ENCODE measurements at places on chromosomes 5 and 9. TPM values are rescaled to one million over a fixed set of nuclear protein-coding genes. Genes with fewer than 3 reads are reported as not detected.

DNA sequence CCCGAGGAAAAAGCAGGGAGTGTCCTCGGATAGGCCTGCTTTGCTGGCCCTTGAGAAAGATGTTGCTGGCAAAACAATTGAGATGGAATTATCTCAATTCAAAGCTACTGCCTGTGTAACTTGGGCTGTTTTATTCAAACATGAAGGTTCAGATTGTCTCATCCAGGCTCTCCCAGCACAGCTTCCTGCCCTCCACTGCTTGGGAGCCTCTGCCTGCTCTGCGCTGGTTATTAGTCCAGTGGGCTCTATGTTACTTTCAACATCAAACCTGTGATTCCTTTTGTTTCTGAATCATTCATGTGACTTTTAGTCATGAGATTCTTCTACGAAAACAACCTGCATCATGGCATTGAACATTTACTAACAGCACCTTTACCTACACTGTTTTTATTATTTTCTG, 123.2 kb downstream of the SNCAIP start:
- DNase-seq: no peak
- H3K4me1 ChIP-seq: peaks cover 5% of the 10 kb centered on the region
- peak overlapping the region; percentile 54 for H3K27ac ChIP-seq
- H3K4me3 ChIP-seq: no peak overlapping the region
- H3K27me3 ChIP-seq: no peaks in the 10 kb centered on the region

DNA sequence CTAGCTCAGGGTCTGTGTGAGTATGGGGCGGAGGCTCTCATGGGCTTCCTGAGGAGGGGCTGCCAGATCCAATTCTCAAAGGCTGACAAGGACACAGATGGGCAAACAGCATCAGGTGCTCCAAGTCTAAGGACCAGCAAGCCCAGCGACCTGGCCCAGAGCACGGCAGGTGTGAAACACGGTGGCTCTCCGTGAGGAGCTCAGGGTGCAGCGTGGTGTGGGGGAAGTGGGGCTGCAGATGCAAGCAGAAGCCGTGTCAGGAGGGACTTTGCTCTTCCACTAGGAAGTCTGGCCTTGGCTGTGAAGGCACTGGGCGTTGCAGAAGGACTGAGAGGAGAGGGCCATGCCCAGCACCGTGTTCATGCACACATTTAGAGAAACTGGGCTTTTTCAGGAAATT, 420.0 kb downstream of the GADD45G start:
- H3K27ac ChIP-seq: no peak overlapping the region
- no peaks in the 10 kb centered on the region for H3K36me3 ChIP-seq
- H3K27me3 ChIP-seq: no peaks in the 10 kb centered on the region
- peaks cover 3% of the 10 kb centered on the region for H3K4me1 ChIP-seq

GRCh38 chr9:81317939-81318338, 371.4 kb downstream of the TLE1 start:
- DNase-seq: no peak
- no peaks in the 10 kb centered on the region for H3K27me3 ChIP-seq
- no peaks in the 10 kb centered on the region for H3K4me1 ChIP-seq
- H3K27ac ChIP-seq: no peak overlapping the region

The TMC1 gene
- 0.39 TPM for total RNA-seq

GRCh38 chr5:157933005-157933404, 74.1 kb upstream of the CLINT1 start:
- no peaks in the 10 kb centered on the region for H3K36me3 ChIP-seq
- no peaks in the 10 kb centered on the region for H3K27me3 ChIP-seq
- H3K4me3 ChIP-seq: no peak overlapping the region
- H3K27ac ChIP-seq: no peak overlapping the region

GRCh38 chr5:15897656-15898055, 281.9 kb downstream of the MARCHF11 start:
- no peaks in the 10 kb centered on the region for H3K27me3 ChIP-seq
- no peak overlapping the region for H3K4me3 ChIP-seq
- DNase-seq: no peak
- no peaks in the 10 kb centered on the region for H3K4me1 ChIP-seq
- no peak overlapping the region for H3K27ac ChIP-seq

GRCh38 chr5:157365732-157366131, 94.3 kb upstream of the NIPAL4 start:
- peaks cover 8% of the 10 kb centered on the region for H3K4me1 ChIP-seq
- no peak for DNase-seq
- H3K27me3 ChIP-seq: no peaks in the 10 kb centered on the region
- H3K4me3 ChIP-seq: no peak overlapping the region
- H3K27ac ChIP-seq: no peak overlapping the region

Data from spinal cord (tissue), 10 donors.